ENCODE measurements at places on chromosomes 11 and 22.

DNA sequence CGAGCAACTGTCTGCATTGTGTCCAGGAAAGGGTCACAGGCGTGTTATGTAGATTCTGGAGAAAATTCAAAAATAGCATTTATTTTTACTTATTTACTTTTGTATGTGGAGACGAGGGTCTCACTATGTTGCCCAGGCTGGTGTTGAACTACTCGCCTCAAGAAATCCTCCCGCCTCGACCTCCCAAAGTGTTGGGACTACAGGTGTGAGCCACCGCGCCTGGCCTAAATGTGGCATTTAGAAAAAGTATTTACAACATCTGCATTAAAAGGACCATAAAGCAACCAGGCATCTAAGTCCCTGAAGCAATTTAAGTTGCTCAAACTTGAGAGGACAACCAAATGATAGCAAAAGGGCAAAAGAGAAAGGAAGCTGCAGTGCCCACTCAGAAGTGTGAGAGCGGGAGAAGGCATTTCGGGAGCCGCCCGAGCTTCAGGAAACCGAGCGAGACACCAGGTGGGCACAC, 595 bp downstream of the TRIM66 start:
- DNase-seq = no peak

GRCh38 chr11:119728211-119728626, 781 bp downstream of the NECTIN1 start:
- DNase-seq = no peak

DNA sequence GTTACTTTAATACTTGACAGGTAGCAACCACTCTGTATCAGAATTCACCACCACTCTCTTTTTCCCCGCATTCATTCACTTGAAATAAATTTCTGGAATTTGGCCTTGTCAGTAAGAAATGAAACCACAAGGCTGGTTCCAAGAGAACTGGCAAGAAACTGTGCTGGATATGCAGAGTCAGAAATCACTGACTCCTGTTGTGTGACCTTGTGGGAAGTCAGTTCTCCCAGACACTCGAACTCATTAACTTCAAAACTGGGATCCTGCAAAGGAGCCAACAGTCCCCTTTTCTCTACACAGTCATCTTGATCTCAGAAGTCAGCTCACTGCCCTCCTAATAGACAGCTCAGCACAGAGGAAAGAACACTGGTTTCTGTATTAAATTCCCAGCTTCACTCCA, 142.7 kb downstream of the LRRC4C start:
- no peak for DNase-seq

GRCh38 chr11:41872870-41873269, 413.4 kb upstream of the LRRC4C start:
- no peak for DNase-seq

DNA sequence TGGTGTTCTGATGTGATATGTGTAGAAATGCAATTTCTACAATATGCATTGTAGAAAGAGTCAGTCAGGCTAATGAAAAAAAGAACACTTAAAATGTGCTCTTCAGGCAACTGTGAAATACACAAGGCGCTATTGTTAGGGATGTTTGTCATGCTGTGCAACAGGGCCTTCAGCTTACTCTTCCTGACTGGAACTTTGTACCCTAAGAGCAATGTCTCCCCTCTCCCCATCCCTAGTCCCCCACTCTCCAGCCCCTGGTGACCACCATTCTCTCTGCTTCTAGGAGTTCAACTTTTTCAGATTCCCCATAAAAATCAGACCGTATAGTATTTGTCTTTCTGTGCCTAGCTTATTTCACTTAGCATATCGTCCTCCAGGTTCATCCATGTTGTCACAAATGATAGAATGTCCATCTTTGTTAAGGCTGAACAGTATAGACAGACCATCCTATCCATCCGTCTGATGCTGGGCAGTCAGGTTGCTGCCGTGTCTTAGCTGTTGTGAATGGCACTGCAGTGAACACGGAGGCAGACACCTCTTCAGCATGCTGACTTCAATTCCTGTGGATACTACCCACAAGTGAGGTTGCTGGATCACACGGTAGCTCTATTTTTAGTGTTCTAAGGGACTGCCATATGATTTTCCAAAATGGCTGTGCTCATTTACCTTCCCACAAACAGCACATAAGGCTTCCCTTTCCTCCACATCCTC, 10.7 kb downstream of the NDUFV1 start:
- no peak for DNase-seq

Data from stimulated activated CD4-positive, alpha-beta T cell treated with anti-CD3 and anti-CD28 coated beads, TNF-alpha, amount 100 ng/mL, for 1 hour (primary cell).